Stomach (tissue), 19 donors: ENCODE measurements at places on chromosomes 5 and 9. TPM values are rescaled to one million over a fixed set of nuclear protein-coding genes. Genes with fewer than 3 reads are reported as not detected.
A peak's percentile ranks its signal among the peaks of the same experiment; 100 is the strongest.

The QRFP gene
- total RNA-seq, result not detected

The KCNV2 gene
- not detected for total RNA-seq

DNA sequence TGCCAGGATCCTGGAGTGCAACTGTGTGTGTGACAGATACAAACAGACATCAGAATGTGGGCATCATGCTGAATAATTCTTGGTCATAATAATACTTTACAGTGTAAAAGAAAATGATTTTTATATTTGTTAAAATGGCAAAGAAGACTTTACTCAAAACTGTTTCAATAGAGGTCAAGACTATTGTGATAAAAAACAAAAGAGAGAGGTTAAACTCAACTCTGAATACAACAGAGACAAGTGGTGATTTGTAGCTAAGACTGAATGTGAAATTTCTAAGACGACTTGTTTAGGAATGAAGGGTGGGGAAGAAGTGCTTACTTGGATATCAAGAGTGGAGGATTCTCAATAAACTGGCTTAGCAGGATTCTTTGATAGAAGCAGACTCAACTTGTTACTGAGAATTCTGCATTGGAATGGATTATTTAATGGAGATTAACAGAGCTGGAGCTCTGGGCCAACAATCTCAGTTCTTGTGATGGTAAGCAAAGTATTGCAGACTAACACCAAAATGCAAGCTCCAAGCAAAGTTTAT lies 457.4 kb upstream of the CDH18 start:
- no peak for DNase-seq

DNA sequence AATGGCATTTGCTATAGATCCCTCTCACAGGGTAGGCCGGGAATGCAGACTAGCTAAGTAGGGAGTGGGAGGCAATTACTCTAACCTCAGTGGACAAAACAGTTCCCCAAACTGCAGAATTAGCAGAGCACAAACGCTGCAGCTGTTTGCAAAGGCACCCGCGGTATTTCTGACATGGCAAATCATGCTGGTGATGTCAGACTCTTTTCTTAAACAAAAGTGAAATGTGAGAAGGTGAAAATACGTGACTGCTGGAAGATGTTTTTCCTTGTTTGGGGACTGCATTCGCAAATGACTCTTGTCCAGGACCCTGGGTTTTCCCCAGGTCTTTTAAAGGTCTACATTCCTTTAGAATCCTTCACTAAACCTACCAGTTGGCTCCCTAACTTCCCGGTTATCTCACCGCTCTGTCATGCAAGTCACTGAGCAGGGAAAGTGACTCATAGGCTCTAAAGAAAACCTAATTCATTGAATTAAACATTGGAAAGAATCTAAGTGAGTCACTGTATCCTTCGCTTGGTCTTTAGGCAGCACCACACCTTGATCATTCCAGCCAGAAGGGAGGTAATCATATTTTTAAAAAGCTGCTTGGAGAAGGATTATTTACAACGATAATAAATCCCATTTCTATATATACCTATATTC lies 91.5 kb upstream of the DNAH5 start:
- peak; percentile 83 for DNase-seq

DNA sequence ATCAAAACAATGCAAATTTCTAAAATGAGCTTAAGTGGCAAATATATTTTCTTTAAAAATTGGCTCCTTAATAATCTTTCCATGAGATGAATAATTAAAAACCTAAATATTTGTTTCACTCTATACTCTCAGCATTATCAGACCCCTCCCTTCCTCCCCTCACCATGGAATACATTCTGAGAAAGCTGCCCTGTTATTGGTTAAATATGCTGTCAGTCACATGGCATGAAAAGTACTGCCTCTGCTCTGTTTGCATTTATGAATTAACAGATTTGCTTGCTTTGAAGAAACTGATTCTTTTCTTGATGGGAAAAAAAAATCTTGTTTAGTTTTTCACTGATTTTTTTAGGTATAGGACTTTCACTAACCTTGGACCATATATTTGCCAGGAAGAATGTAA lies 17.0 kb upstream of the RPS23 start:
- DNase-seq, result no peak

- no peak for DNase-seq
Observed at GRCh38 chr5:115132465-115132864, 37.2 kb downstream of the TRIM36 start.

GRCh38 chr5:55708732-55709131 lies 3.4 kb downstream of the SLC38A9 start:
- DNase-seq, result no peak

DNA sequence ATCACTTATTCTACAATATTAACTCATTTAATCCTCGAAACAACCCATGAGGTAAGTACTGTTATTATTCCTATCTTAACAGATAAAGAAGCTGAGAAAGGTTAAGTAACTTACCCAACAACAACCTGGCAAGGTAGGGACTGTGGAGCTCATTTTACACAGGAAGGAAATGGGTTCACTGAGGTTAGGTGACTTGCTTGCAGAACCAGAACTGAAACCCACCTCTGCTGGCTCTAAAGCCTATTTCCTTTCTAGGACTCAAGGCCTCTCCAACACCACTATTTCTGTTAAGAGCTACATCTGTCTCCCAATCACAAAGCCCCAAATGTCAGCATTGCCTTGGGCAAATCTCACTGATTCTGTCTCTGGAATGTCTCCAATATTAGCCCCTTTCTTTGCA lies 38.9 kb upstream of the IFNK start:
- no peak for DNase-seq

DNA sequence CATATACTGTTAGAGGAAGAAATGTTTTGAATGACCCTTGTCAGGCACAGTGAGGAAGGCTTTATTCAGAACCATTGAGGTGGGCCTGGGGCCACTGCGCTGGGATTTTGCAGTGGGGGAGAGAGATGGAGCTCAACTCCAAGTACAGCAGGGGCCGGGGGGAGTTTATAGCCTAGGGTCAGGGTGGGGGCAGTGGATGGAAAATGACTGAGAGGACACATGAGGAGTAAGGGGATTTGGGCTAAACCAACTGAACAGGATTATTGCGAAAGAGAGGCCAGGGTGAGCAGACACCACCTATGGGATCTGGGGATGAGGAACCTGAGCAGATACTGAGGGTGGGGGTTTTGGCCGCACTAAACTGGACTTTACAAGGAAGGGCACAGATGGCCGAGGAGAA lies 6.3 kb downstream of the CEP72 start:
- no peak for DNase-seq
